Thymus (tissue), 14 donors: ENCODE measurements at places on chromosomes 13 and 19.

- no peak for DNase-seq
Observed at GRCh38 chr13:93620181-93620765, 393.7 kb downstream of the GPC6 start.

DNA sequence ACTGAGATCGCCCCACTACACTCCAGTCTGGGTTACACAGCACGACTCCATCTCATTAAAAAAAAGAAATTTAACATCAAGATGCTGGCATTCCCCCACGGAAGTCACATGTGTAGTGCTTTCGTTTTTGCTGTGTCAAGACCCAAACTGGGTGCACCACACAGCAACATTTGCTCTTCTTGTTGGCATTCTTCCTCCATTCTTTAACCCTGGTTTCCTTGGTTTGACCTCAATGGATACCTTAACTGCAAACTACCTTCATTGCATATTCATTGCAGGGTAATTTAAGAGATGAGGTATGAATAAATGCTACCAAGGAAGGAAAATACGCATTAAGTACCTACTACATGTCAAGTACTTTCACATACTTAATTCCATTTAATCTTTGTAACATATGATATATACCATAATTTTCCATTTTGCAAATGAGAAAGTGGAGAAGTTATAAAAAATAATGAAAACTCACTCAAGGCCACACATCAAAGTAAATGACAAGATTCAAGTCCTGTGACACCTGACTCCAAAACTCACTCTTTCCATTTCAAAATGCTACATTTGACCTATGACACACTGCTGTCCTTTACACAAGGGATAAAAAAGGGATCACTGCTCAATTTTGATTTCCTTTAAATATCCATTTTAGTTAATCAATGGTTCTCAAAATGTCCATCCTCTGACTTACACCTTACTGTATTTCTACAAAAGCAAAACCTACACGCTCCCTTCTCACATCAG lies 59.2 kb downstream of the STK24 start:
- DNase-seq = no peak

DNA sequence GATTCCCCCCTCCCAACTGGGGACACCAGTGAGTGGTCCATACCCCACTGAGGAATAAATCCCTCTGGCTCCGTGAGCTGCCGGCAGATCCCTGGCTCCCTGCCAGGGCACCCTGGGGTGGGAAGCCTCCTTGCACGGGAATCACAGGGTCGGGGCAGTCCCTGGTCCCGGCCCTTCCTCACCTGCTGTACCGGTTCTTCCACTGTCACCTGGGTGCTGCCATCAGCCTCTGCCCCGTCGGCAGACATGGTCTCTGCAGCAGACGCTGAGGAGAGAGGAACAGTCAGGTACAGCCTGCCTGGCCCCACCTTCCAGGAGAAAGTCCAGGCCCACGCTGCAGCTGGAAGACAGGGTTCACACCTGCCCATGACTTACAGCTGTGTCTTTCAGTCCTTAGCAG lies 6.3 kb downstream of the PLIN3 start:
- no peak for DNase-seq

DNA sequence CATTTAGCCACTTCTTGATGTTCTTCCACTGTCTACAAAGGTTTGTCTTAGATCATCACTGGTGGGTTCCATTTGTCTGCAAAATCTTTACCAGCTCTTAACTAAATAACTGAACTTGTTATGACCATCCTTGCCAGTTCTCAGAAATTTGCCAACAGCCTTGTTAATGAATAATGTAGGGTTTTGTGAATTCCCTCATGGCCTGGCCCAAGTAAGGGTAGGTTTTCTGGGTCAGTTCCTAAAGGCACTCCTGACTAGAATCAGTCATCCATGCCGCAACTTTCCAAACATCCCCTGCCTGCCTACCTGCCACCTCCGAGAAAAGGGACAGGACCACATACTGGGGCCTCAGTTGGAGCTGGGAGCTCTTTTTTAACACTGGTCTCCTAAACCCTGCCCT lies 4.0 kb downstream of the COL4A1 start:
- DNase-seq = no peak

DNA sequence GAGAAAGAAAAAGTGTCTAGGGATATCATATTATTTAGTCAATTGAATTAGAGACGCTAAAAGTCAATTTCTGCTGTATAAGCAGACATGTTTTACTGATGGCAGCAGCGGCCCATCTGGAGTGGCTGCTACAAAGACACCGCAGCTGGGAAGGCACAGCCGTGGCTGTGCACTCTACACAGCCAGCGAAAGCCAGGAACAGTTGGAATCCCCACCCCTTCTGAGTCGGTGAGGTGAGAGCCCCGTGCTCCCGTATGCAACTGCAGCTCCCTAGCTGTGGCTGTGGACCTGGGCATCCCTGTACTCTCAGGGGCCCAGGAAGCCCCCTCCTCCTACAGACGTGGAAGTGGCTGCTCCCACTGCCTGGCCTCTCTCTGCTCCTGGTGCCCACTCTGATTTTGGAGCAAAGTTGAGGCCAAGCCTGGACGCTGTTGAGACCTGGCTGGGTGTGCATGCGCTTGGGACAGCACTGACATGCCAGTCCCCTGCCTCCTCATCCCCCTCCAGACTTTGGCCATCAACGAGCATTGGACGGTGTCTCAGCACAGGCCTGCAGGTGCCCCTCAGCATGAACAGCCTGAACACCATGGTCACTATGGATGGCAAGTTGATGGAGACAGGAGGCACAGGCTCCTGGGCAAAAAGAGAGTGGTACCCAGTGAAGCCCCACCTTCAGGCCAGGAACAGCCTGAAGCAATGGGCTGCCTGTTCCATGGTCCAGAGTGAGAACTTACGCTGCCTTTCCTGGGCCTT lies 944.0 kb upstream of the MIR17HG start:
- DNase-seq = no peak

- DNase-seq = no peak
Observed at GRCh38 chr19:57057036-57057686, 62.6 kb upstream of the USP29 start.

DNA sequence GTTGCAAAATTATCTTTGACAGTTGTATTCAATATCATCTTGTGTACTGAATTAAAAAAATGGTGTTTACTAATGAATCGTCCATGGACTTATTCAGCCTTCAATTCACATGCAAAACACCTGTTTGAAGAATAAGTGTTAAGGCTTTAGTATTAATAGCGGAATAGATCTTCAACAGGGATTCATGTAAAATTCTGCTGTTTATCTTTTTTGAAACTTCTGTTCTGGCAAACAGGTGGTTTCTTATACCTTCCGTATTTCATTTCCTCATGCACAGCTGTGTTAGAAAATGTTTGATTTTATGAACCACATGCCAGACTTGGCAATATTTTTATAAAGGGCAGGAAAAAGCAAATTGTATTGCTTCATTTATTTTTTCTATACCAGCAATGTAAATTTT lies 255.7 kb downstream of the DACH1 start:
- no peak for DNase-seq
